AG09309 (cell line): ENCODE measurements at places on chromosomes 3 and 15.

DNA sequence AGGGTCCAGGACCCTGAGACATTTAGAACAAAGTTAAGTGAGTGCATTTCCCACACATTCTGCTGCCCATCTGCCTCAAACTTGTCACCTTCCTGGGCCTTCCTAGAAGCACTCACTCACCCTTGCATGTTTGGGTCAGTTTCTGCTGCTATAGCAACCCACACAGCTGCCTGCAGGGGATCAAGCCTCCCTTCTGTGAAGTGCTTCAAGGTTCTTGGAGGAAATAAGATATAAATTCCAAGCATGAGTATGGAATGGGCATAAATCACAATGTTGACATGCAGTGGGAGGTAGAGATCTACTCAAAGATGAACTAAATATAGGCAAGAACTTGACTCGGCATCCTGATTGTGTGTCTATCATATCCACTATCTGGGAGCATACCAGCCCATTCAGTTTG lies 140.4 kb downstream of the SLC9A9 start:
- peak; percentile 10 for DNase-seq

DNA sequence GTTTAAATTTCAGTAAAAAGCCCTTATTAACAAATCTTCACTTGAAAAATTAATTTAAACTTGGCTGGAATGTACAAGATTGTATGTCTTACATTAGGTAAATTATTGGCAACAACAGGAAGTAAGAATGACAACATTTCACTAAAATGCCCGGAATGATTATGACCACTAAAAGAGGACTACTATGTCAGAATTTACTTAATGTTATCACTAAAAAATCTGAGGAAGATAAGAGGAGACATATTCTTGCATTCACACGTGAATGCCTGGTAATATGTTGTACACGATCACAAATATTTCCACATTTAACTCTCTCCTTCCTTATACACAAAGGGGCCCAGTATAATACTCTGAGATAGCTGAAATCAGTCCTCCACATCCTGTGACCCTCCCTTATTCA lies 29.7 kb downstream of the VGLL3 start:
- DNase-seq: no peak

- no peak for DNase-seq
Measured at GRCh38 chr3:18307529-18307928, 117.6 kb downstream of the SATB1 start.

GRCh38 chr15:68565726-68566125 lies 13.1 kb upstream of the CORO2B start:
- DNase-seq: no peak

GRCh38 chr3:156307704-156308103 lies 187.3 kb downstream of the KCNAB1 start:
- DNase-seq: peak; percentile 17

GRCh38 chr3:72496051-72496670 lies 352.1 kb downstream of the SHQ1 start:
- DNase-seq: no peak

GRCh38 chr15:72231833-72232478 lies 966 bp upstream of the PKM start:
- DNase-seq: no peak

GRCh38 chr3:108546247-108546646 lies 35.9 kb upstream of the MYH15 start:
- no peak for DNase-seq
